Omental fat pad (tissue), 4 donors: ENCODE measurements at places on chromosomes 7 and 10.

GRCh38 chr10:64394744-64395143 lies 873.5 kb downstream of the REEP3 start:
- no peak for DNase-seq

GRCh38 chr7:34069676-34070075 lies 164.3 kb downstream of the BMPER start:
- no peak for DNase-seq

- DNase-seq = no peak
These were observed 157.1 kb upstream of the AOAH start for GRCh38 chr7:36881233-36881874.

DNA sequence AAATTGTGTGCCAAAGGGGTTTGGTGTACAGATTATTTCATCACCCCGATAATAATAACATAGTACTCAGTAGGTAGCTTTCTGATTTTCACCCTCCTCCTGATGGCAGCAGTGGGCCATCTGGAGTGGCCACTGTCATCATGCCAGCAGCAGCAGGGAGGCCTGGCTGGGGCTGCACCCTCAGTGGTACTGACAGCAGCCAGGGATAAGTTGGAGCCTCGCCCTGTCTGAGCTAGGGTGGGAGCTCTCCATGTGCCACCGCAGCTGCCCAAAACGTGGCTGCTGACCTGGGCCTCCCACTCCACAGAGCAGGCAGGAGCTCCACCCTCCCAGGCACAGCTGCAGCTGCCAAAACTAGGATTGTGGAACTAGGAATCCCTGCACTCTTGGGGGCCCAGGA lies 700.8 kb upstream of the KCND2 start:
- DNase-seq = no peak

DNA sequence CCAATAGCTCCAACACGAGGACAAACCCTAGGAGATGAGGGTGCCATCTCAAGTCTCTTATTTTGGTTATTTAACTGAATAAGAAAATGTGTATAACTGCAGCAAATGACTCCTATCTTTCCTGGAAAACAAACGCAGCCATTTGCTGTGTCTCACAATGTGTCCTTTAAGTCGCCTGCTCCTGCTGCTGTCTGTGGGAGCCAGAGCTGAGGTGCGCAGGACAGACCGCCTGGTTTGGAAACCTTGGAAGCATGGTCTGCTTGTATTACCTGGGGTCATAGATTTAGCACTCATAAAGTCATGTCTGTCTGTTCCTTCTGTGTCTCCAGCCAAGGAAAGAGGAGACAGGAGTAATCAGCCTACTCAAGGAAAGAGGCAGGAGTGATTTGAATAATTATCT lies 760.2 kb downstream of the GRID1 start:
- no peak for DNase-seq

- DNase-seq = no peak
These were observed 1.4 kb downstream of the FZD1 start for GRCh38 chr7:91265693-91266066.

GRCh38 chr7:44982970-44983369 lies 4.2 kb upstream of the MYO1G start:
- no peak for DNase-seq

DNA sequence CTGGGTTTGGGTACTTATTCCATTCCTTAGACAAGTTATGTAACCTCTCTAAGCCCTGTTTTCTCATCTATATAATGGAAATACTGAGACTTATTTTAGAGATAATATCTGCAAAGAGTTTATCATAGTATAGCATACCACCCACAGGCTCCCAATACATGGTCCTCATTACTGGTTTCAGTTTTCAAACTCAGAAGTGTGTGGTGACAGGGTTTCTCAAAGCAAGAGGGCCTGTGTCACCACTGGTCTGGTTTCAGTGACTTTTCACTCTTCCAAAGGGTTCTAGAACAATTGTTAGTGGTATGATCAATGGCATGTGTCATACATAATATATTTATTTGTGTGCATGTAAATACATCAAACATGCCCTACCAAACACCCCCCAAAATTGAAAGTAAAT lies 89.2 kb upstream of the BMPER start:
- no peak for DNase-seq

GRCh38 chr7:3250725-3251124 lies 50.3 kb upstream of the SDK1 start:
- no peak for DNase-seq

DNA sequence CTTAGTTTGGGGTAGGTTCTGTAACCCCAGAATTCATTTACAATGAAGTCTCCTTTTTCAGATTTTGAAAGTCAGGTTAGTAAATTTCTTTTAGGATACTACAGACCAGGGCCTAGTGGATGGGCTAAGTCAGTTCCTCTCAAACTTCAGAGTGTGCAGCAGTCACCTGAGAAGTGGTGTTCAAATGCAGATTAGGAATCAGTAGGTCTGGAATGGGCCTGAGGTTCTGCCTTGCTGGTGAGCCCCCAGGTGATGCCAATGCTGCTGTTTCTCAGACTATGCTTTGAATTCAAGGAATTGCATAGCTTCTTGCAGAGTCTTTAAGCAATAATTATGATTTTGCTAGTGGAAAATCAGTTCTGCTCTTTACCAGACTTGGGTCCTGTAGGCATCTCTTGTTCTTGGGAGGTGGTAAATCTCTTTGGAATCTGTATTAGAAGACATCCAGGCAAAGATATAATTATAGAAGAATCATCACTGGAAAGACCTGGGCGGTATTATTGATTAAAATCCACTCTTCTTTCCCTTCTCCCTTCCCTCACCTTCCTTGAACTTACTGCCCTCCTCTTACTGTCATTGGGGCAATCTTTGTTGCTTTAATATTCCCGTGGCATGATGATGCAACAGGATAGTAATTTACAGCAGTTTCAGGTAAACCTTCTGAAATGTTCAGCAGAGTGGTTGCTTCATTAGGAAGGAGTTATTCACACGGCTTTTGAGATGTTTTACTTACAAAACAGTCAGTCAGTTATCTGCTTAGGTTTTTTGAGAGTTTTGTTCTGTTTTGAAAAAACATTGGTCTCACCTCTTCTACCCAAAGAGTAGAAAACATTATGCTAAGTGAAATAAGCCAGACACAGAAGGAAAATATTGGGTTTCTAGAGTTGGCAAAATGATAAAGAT lies 87.2 kb downstream of the NRF1 start:
- no peak for DNase-seq

DNA sequence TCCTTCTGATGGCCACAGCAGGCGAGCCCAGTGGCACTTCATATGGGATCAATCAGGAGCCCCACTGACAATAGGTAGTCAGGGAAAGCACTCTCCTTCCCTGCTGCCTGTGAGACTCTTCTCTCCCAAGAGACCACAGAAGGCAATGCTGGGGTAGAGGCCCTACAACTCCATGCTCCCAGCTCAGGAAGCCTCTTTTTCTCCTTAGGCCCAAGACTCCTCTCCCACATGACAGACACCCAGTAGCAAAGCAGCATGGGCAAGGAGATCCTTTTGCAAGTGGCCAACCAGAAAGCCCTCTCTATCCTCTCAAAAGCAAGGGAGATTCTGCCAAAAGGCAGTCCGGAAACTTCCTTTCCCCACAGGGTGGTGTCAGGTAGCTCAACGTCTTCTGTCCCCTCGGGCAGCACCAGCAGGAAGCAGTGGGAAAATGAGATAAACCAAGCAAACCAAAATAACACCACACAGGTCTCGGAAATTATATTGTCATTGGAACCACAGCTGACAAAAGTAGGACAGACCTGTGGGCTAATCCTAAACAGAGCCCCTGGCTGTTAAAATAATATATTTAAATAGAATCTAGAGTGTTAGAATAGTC lies 172.7 kb upstream of the GDF10 start:
- DNase-seq = no peak

DNA sequence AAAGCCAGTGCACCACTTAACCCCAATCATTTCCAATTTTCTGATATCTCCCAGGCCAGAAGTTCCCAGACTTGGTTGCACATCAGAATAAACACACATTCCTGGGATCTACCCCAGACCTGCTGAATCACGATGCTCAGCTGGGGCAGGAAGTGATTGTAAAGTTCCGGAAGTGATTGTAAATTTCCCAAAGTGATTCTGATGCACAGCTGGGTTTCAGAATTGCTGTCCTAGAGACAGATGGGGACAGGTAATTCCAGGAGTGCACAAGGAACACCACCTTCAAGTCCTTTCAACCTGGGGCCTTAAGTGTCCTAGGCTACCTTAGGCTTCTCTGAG lies 104.2 kb upstream of the EEPD1 start:
- DNase-seq = no peak

- no peak for DNase-seq
These were observed 146.6 kb downstream of the C10orf105 start for GRCh38 chr10:71572962-71573361.

DNA sequence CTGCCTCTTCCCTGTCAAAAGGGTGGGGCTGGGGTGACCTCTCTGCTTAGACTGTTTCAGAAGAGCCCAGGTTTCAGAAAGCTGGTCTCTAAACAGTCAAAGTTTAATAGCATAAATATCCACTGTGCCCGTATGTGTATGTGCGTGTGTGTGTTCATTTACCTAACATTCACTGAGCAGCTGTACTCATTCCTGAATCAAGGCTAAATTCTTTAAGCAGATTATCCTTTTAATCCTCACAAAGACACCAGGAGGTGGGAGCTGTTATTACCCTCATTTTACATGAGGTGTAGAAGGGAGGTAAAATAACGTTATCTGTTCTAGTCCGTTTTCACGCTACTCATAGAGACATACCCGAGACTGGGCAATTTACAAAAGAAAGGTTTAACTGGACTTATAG lies 72.2 kb downstream of the RSU1 start:
- DNase-seq = no peak

DNA sequence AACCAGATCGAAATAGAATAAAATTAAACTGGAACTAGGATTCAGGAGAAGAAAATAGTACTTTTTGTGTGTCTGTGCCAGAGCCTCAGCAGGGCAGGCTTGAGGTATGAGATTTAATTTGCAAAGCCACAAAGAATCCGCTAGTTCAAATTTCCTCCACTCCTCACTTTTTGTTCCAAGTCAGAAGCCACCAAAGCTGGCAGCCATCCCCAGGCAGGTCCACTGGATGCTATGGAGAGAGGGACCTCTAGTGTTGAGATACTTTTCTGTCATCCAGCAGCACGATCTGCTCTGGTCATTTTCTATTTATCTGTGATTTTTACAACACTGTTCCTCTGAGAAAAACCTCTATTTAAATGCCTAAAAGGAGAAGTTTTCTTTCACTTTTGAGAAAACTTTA lies 147.9 kb upstream of the FRMD4A start:
- no peak for DNase-seq

- DNase-seq = no peak
These were observed 85.9 kb downstream of the ADD3 start for GRCh38 chr10:110093722-110094121.

- DNase-seq = no peak
These were observed 113.1 kb downstream of the TCERG1L start for GRCh38 chr10:131198401-131198800.

- no peak for DNase-seq
These were observed 78.6 kb downstream of the NRF1 start for GRCh38 chr7:129689995-129690581.

DNA sequence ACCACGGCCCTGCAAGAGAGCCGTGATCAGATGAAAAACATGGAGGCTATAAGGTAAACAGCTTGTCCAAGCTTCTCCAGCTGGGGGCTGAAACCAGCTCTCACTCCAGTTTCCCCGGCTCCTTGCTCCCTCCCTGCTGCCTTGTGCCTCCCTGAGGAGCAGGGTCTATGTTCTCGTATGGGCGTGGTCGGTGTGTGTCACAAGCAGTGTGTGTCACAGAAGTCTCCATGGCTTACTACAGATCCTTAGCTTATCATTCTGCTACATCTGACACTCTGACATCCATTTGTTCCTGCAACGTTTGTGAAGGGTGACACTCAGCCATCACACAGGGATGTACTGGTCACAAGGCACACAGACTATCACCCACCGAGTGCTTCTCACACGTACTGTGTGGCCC lies 54.6 kb downstream of the CSGALNACT2 start:
- no peak for DNase-seq

- DNase-seq = no peak
These were observed 386.5 kb upstream of the AUTS2 start for GRCh38 chr7:69211739-69212138.

DNA sequence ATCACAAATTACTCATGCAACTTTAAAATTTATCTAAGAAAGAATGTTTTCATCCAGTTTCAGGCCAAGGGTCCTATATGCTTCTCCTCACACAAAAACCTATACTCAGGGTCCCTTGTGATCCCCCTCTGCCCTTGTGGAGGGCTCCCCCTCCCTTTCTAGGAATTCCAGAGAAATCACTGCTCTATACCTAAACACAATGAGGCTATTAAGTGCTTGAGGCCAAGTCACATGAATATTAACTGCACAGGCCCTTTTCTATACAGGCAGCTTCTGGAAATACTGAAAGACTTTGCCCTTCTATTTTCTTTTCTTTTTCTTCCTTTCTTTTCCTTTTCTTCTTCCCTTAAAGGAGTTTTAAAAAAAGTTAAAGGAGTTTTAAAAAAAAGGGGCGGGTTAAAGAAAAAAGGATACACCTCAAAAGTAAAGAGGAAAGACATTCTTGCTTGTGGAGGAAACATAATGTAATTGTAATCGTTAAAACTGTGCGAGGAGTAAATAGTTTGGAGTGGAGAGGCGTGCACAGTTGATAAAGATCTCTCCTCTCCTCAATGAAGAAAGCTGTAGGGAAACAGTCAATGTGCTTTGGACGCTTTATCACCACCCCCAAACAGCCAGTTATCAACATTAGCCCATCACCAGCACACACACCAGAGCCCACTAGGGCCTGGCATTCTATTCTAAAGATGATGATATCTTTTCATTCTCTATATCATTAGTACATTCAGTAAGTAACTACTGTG lies 16.4 kb downstream of the GRB10 start:
- no peak for DNase-seq

- no peak for DNase-seq
These were observed 138.9 kb upstream of the COBL start for GRCh38 chr7:51455513-51455912.

DNA sequence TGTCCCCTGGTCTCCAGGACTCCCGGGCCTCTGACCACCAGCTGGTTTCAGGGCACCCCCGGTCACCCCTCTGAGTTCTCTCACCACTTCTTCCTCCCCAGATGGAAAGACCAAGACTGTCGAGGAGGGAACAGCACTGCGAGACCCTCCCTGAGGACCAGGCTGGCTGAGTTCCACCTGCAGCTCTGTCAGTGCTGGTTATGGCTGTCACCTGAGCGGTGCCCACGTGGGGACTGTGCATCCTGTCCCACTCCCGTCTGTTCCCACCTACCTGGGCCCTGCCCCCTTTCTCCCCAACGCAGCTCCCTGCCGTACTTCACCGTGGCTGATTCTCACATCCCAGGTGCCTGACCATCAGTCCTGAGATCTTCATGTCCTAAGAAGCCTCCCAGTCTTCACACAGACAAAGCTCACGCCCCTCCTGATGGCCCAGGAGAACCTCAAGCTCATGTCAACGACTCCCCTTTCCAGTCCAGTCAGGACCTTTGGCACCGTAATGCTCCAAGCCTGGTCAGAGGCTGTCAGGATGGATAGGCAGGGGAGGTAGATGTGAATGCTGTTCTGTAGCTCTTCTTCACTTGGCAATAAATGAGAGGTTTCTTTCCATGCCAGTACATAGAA lies 159.7 kb downstream of the USP6NL start:
- no peak for DNase-seq

- DNase-seq = no peak
These were observed 270.8 kb downstream of the ELFN1 start for GRCh38 chr7:1940863-1941262.
